ENCODE measurements at places on chromosomes 3 and 15. TPM values are rescaled to one million over a fixed set of nuclear protein-coding genes. Genes with fewer than 3 reads are reported as not detected.
A peak's percentile ranks its signal among the peaks of the same experiment; 100 is the strongest.

- DNase-seq, result no peak
These were observed 35.6 kb downstream of the AMOTL2 start for GRCh38 chr3:134338516-134339261.

DNA sequence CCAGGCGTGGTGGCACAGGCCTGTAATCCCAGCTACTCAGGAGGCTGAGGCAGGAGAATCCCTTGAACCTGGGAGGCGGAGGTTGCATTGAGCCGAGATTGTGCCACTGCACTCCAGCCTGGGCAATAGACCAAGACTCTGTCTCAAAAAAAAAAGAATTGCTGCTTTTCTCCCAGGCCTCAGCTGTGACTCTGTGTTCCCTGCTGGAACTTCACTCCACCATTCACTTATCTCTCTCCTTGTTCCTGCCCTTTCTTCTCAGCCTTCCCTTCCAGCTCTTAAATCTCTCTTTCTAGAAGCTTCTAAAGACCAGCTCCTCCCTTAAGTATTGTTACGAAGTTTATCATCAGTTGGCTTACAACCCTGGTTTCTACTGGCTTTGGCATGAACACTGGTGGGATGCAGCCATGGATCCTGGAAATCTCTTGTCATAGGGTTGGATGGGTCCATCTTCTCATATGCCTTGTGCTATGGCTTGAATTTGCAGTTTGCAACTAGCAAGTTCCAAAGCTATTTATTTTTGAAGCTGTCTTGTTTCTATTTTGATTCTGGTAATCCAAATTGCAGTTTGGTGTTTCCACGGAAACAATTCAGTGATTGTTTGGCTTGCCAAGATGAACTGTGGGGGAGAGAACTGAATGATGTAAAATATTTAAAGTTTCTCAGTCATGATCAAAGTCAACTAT is 10.5 kb downstream of the C3orf62 start:
- DNase-seq, result peak; percentile 40

GRCh38 chr3:57699591-57699990 is 6.7 kb upstream of the DENND6A start:
- DNase-seq, result no peak

- DNase-seq, result no peak
These were observed 269.4 kb downstream of the CLSTN2 start for GRCh38 chr3:140204271-140204984.

- no peak for DNase-seq
These were observed 1749.6 kb downstream of the SI start for GRCh38 chr3:163328680-163329079.

GRCh38 chr3:195210266-195210973 is 60.5 kb downstream of the XXYLT1 start:
- peak; percentile 73 for DNase-seq

DNA sequence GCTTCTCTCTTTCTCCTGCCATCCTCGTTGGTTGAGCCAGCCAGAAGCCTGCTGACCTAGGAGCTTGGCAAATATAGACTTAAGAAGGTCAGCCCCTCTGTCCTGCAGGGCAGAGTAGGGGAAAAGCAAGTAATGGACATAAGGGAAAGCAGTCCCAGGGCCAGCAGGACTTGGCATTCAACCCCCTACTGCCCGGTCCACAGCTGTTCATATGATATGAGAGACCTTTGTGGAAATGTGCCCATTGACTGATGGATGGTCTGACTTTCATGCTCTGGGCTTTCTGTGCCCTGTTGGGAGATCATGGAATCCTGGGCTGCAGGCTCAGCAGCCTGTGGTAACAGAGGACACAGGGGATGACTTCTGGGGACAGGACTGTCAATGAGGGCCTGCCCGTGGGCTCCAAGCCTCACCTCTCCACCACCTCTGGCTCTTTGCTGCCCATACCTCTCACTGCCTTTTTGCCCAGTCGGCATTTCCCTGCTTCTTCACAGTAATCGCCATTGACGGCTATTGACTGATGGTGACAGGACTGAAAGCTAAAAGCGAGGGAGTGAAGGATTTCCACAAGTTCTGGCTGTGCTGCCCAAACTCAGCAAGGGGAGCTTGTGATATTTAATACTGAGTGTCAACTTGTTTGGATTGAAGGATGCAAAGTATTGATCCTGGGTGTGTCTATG is 60.0 kb upstream of the NMNAT3 start:
- DNase-seq, result no peak

- DNase-seq, result no peak
These were observed 98.7 kb downstream of the SLCO3A1 start for GRCh38 chr15:91952216-91952615.

- no peak for DNase-seq
These were observed 103.4 kb downstream of the LSAMP start for GRCh38 chr3:116341899-116342298.

GRCh38 chr3:3082234-3082924 is 27.8 kb downstream of the IL5RA start:
- no peak for DNase-seq

DNA sequence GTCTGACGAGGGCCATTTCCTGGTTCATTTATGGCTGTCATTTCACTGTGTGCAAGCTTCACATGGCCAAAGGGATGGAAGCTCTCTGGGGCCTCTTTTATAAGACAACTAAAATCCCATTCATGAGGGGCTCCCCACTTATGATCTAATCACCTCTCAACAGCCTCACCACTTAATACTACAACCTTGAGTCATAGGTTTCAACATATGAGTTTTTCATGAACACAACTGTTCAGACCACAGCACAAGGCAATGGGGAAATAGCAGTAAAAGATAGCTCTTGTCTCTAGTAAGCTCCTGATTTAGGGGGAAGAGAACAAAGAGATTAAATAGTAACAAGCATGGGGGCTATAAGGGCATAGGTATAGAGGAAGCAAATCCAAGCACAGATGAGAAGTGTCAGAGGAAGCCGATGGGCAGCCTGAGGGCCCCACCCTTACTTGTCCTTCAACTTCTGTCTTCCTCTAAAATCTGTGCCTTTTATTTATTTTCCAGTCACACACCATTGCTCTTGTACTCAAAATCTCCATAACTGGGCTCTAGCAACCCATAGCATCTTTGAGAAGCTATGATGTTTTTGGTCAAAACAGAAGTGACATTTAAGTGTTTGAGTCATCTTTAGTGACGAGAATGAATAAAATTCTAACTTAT is 329.1 kb downstream of the UNC13C start:
- DNase-seq, result no peak

GRCh38 chr15:92770641-92771040 is 115.1 kb upstream of the FAM174B start:
- no peak for DNase-seq

GRCh38 chr15:98428253-98428989 is 219.9 kb upstream of the IGF1R start:
- DNase-seq, result peak; percentile 51

GRCh38 chr3:100155590-100155989 is 41.3 kb upstream of the FILIP1L start:
- DNase-seq, result no peak

DNA sequence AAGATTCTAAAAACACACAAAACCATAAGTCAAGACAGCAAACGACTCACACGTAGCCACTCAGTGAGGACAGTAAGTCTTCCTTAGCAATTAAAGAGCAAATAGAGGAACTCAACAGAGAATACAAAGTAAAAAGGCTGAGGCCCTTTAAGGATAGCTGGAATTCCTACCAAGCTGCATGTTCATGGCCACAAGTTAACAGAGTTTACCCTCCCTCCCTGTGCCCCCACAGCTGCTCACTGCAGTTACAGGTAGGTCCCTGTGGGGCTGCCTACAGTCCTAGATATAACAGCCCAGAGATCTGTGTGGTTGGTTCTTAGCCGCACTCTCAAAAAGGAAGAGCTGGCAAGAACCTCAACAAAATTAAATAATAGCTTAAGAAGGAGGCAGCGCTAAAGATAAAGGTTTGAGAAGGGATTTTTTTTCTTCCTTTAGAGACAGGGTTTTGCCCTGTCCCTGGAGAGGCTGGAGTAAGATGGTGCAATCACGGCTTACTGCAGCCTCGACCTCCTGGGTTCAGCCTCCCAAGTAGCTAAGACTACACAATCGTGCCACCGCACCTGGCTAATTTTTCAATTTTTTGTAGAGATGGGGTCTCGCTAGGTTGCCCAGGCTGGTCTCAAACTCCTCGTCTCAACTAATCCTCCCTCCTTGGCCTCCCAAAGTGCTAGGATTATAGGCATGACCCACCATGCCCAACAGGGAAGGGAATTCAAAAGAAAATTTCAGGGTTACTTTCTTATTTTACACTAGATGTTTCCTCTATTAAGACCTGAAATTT is 19.3 kb downstream of the SFMBT1 start:
- no peak for DNase-seq

- DNase-seq, result no peak
These were observed 57.1 kb downstream of the ERC2 start for GRCh38 chr3:56411166-56411565.

GRCh38 chr3:196486263-196486662 is 17.3 kb downstream of the RNF168 start:
- peak; percentile 10 for DNase-seq

Gene PDZRN3
- total RNA-seq, result 32.5 TPM

Gene ARHGEF26
- 1.7 TPM for total RNA-seq

Gene AGBL1
- not detected for total RNA-seq

Gene PLSCR5
- not detected for total RNA-seq

Gene NR2F2
- total RNA-seq, result 73.1 TPM

Gene CNTN3
- total RNA-seq, result 1.6 TPM

Gene TRIM42
- not detected for total RNA-seq

Gene KLHL40
- not detected for total RNA-seq

Gene SPESP1
- total RNA-seq, result 3.0 TPM

Gene LYSMD2
- 10.8 TPM for total RNA-seq
